Vagina (tissue), 2 donors: ENCODE measurements at places on chromosomes 4 and X.

DNA sequence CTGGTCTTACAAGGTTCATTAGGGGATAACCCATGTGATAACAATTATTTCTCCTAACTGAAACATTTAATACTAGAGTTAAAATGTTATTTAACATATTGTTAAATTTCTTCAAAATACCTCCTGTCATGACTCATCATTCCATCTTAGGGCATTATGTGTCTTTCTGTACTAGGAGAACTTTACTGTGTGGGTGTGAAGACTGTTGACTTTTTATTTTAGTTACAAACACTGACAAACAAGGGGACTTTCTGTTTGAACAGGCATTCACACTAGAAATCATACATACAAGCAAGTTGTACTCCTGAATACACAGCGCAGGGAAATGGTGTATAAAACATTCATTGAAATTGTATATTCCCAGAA is 175.9 kb downstream of the FBXW7 start:
- no peak for DNase-seq

GRCh38 chrX:24480400-24480865 is 15.3 kb downstream of the PDK3 start:
- no peak for DNase-seq

GRCh38 chrX:10006086-10006485 is 38.9 kb downstream of the CLDN34 start:
- no peak for DNase-seq

GRCh38 chrX:131728295-131729145 is 184.6 kb downstream of the OR13H1 start:
- peak; percentile 92 for DNase-seq

- DNase-seq = no peak
Measured at GRCh38 chrX:13688384-13688957, 457 bp upstream of the RAB9A start.

DNA sequence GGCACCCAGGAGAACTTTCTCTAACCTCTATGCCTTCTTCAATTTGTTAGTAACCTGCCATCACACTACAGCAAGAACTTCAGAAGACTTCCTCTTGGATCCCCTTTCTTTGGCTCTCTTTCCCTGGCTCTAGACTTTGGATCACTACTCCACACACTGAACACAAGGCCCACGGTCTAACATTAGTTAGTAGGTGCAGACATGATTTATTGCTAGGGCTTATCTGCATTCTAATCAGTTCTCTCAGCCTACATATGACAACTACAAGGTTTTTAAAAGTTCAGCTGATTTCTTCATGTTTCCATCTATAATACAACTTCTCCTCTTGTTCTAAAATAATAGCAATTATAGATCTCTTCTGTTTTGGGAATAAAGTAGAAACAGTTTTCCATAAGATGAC is 209.1 kb upstream of the ANXA10 start:
- DNase-seq = no peak

DNA sequence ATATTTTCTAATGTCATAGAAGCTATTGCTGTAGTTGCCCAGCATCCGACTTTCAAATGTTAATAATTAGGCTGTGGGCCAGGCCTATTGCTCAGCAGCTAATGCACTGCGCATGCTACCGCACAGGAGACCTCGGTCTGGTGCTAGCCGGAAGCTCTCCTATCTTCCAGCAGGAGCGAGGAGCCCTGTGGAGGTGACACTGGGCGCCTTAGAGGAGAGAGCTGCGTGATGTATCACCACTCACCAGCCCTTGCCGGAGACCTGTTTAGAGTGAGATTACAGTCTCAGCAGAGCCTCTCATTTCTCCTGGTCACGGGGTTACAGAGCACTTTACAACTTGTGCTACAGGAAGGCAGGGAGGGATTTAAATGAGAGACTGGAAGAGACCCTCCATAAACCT is 31.1 kb upstream of the MID1IP1 start:
- DNase-seq = no peak

- no peak for DNase-seq
Measured at GRCh38 chr4:14646831-14647230, 355.4 kb upstream of the CPEB2 start.

DNA sequence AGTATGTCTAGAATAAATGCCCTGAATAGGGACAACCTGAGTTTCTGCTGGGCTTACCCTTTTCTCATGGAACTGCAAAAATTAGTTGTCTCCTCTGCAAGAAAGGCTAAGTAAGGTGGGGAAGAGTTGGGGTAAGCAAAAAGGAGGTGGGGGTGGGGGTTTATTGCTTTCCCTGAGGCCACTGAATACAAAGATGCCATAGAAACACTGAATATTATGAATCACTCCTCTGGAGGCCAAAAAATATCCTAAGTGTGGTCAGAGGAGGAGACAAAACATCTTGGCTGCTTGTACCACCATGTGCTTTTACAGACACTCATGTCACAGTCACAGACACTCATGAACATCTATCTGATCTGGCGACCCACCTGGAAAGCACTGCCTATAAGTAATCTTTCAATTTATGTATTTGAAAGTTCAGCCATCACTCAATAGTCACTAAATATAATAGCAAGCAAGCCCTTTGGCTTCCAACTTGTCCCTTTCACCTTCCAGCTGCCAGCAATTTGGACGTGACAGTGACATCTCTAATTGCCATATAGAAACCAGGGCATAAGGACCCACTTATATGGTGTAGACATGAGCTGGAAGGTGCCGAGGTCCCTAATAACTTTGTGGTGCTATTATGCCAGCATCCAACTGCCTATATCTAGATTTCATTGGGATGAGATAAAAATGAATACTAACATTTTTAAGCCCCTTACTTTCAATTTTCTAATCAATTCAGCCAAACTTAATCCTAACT is 122.7 kb upstream of the CBR4 start:
- DNase-seq = no peak

GRCh38 chr4:94284889-94285288 is 57.7 kb downstream of the HPGDS start:
- no peak for DNase-seq

DNA sequence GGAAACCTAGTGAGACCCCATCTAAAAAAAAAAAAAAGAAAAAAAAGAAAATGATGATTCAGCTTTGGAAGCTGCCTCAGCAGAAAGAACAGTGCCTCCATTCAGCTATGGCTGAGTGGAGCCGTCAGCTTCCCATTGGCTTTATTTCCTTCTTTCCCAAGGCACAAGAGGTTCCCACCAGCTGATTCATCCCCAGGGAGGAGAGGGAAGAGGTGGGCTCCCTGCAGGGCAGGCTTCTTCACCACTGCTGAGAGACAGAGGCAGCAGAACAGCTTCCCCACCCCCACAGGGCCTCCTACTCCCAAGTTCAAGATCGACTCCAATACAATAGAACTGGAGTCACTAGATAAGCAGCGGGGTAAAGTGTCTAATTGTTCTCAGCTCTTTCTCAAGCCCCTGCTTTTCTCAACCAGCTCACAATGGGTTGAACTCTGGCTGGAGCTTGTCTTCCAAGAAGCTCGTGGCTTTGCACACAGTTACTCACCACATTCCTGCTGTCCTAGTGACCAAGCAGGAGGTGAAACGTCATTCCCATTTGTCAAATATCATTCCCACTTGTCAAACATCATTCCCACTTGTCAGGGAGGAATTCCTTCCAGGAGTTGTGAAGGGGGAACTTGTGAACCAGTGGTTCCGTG is 47.8 kb downstream of the FHDC1 start:
- DNase-seq = no peak

- DNase-seq = no peak
Measured at GRCh38 chr4:40448875-40449274, 113.7 kb downstream of the CHRNA9 start.

DNA sequence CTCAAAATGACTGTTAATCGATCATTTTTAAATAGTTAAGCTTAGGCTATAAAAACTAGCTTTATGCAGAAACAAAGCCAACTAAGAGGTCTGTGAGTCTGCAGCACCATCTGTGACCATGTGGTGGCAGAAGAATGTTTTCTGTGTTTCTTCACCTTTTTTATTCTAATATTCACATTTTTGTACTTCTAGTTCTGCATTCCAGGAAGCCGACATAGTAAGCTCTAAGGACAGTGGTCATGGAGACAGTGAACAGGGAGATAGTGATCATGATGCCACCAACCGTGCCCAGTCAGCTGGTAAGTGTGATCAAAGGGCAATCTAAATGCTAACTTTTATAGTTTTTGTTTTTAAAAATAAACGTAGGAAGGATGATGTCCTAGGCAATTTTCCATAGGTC is 5.6 kb downstream of the PCDH10 start:
- DNase-seq = no peak

GRCh38 chr4:83180431-83180968 is 66.0 kb upstream of the PLAC8 start:
- no peak for DNase-seq

- no peak for DNase-seq
Measured at GRCh38 chr4:15873117-15873516, 65.4 kb downstream of the FGFBP1 start.

DNA sequence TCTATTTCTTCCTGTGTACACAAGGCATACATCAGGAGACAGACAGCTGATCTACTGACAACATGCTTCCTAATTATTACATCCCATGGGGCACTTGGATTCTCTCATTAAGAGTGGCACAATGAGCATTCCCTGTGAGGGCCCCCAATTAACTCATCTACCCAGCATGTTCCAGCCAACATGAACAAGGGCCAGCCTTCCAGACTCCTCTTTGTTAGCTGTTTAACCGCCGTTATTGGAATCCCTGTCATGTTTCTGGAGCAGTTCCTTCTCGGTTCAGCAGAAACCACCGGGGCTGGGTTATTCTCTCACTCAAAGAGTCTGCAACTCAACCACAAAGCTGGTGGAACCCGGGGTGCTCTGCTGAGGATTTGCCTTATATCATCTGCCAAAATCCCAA is 9.9 kb upstream of the GPM6B start:
- no peak for DNase-seq
